NCI-H524 (cell line): ENCODE measurements at places on chromosomes 1 and 21.

DNA sequence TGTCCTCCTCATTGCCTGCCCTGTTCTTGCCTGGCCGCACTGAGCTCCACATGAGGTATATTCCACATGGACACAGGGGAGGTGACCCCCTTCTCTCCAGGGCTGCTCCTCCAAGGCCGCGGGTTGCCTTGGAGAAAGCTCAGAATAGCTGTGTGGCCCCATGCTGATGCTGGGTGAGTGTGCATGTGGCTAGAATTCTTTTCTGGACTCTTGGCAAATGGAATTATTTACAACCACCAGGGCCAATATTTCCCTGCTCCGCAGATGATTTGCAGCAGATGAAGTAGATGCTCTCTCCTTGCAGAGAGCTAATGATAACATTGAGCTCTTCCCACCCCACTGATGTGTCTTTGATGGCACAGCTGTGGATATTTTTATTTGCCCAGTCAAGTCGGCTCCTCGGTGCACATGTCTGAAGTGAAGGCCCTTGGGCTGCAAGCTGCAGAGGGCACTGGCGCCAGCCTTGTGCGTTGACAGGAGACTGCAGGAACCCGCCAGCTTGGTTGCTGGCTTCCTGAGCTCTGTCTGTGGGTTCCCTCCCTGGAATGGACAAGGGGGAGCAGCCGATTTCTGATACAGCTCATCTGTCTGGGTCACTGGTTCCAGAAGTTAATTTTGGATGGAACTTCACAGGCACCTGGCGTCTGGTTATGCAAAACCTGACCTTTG, 404.7 kb upstream of the VAMP3 start:
- DNase-seq = no peak

DNA sequence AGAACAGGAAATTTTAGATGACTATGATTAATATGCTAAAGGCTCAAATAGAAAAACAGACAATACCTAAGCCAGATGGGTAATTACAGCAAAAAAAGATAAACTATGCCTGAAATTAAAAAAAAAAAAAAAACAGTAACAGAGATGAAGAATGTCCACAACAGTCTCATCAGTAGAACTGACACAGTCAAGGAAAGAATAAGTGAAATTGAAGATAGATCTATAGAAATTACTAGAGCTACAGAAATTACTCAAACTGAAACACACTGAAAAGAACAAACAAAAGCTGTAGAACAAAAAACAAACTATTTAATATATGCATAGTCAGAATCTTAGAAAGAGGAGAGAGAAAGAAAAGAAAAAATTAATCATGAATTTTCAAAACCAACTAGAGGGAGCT, 112.8 kb downstream of the FAF1 start:
- DNase-seq = no peak

DNA sequence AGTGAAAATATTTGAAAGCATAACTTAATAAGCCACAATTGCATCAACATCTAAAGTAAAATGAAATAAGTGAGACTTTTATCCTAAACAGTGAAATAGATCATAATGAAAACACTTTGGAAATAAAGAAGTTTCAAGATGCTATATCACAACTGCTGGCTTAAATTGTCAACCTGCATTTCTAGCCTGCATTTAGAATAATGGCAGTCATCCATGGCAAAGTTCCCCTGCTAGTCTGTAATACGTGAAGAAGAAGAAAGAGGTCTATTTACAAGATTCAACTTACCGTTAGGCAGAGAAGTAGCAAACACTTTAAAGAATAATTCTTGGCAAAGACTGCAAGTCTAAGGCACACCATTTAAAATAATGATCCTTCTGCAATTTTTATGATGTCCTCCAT, 133.6 kb downstream of the DPYD start:
- DNase-seq = no peak

DNA sequence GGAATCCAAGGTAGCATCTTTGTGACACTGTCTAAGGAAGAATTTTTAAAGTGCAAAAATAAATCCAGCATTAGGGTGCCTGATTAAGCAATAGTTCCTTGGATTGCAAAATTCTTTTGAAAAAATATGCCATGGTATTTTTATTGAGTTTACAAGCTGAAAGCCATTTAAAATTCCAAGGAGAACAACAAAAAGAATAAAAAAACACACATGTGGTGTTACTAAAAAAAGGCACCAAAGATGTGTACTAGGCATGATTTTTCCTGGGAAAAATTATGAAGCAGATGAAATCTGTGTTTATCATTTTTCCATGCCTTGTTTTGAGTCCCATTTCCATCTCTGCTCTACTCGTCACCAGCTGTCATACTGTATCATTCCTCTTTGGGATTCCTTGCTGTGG, 157.0 kb upstream of the ZNHIT6 start:
- DNase-seq = no peak

DNA sequence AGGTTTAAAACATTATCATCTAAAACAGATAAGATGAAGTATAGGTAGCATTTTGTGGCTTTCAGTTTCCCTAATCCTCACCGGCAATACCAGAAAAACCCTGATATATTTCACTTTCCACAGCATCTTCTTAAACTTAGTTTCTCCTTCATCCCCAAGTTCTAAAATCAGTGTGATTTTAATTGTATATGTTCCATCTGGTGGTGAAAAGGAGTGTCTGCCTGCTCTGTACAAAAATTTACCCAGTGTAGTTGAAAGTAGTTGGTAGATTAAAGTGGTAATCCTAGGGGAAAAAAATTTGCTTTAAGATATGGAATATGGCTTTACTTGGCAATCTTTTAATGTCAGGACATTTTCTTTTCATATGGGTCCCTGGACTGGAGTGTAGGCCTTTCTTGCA, 74.3 kb downstream of the CEP350 start:
- DNase-seq = no peak

DNA sequence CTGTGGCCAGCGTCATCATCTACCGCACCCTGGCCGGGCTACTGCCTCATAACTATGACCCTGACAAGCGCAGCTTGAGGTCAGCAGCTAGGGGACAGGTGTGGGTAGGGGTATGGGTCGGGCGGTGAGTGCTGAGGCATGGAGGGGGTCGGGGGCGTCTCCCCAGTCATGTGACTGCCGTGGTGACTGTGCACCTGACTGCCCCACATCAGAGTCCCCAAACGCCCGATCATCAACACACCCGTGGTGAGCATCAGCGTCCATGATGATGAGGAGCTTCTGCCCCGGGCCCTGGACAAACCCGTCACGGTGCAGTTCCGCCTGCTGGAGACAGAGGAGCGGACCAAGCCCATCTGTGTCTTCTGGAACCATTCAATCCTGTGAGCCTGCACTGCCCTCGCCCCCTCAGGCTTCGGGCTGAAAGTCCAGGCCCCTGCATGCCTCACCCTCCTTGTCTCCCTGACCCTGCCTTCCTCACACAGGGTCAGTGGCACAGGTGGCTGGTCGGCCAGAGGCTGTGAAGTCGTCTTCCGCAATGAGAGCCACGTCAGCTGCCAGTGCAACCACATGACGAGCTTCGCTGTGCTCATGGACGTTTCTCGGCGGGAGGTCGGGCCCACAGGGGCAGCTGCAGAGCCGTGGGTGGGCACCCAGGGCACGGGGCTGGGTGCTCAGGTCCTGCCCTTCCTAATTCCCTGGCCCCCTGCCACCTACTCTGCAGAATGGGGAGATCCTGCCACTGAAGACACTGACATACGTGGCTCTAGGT, 13.5 kb downstream of the PSRC1 start:
- no peak for DNase-seq

DNA sequence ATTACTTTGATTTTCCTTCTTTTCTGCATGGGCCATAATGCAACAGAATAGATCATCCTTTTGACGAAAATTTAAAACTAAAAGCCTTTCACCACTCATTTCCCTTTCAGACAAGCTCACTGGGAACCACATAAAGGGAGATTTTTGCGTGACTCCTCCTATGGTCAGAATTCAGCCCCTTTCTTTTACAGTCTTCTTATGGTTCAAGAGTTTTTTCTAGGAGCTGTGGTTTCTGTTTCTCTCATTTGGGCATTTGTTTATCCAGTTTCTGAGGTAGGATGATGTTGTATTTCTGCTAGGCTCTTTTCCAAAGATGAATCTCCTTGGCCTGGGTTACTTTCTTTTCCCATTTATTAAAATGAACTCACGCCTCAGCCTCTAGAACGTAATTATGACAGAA, 16.9 kb downstream of the RGS1 start:
- no peak for DNase-seq

DNA sequence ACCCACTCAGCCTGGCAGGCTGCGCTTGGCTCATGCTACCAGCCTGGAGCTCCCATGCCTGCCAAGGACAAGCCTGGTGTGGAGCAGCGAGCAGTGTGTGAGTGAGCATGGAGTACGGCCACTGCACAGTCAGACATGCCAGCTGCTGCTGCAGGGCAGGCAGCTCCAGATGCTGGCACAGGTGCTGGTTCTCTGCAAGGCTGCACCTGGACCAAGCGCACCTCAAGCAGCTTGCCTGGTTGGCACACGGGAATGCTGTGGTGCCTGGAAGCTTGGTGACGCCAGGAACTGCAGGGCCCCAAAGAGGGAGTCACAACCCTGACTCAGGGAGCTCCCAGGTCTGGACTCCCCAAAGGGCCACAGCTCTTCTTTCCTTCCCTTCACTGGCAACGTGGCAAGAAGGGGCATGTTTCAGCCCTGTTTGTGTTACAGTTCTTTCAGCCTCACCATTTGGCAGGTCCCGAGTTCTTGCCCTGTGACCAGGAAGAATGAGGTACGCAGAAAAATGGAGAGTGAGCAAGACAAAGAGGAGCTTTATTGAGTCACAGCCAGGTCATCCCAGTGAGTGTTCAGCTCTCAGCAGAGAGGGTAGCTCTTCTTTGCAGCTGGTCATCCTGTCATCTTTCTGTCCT, 26.1 kb downstream of the ACOT7 start:
- DNase-seq = no peak

- DNase-seq = peak; percentile 69
These were observed 28.3 kb downstream of the DDR2 start for GRCh38 chr1:162660574-162660973.

GRCh38 chr1:245256528-245256927, 101.7 kb downstream of the KIF26B start:
- DNase-seq = no peak

GRCh38 chr1:160189649-160190625, at the start of gene CASQ1:
Gene CASQ1 (plus strand): TSS chr1:160190575. CDS start chr1:160190752, 177 bp downstream.
- no peak for DNase-seq

DNA sequence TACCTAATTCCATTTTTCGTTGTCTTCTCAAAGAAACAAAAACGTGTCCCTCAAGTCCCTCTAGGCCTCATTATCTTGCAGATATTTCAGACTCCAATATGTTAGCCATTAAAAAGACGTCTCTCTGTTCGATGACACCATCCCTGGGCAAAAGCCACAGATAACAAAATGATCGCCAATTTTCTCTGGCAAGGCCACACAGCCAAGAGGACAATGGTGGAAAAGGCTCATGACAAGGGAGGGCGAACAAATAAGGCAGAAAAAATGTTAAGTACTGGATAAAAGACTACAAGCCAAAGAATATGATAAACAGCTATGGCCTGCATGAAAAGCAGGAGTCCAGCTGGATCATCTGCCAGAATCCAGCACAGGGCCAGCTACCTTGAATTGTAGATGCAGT, 82.9 kb downstream of the TBX15 start:
- DNase-seq = no peak

GRCh38 chr1:180601512-180601911, 30.3 kb upstream of the XPR1 start:
- DNase-seq = no peak

DNA sequence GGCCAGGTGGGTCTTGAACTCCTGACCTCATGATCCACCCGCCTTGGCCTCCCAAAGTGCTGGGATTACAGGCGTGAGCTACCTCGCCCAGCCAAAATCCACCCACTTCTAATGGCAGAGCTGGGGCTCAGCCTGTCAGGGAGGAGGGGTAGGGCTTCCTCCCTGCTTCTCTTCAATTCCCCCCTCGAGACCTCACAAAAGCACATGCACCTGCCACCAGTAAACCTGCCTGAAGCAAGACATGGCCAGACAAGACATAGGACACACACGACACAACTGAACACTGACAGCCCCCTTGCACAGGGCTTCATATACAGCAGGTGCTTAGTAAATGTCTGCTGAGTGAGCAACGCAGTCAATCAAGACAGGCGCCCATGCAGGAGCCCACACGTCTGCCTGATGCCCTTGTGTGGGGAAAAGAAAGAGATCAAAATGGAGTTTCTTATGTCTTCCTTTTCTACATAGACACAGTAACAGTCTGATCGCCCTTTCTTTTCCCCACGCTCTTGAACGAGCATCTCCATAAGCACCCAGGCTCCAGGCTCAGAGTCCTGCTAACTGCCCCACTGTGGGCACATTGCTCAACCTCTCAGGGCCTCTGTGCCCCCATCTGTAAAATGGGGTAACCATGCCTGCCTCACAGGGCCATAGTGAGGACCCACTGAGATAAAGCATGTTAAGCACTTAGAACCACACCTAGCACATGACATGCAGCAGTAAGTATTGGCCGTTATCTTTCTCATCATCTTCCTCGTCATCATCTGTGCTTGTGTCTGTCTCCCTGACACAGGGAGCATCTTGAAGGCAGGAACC, 8.8 kb downstream of the SDC3 start:
- DNase-seq = no peak
